ENCODE measurements at places on chromosomes 4 and X. TPM values are rescaled to one million over a fixed set of nuclear protein-coding genes. Genes with fewer than 3 reads are reported as not detected.

Gene ATP8A1
- total RNA-seq: 2.6 TPM

Gene DMP1
- total RNA-seq: not detected

Gene CENPI
- 0.94 TPM for total RNA-seq

Gene RENBP
- total RNA-seq: 5.5 TPM

Gene PHEX
- total RNA-seq: 1.2 TPM

Gene SYTL5
- 0.35 TPM for total RNA-seq

Gene CDKL2
- total RNA-seq: 1.8 TPM

Gene FREM3
- not detected for total RNA-seq

Gene SYNPO2
- total RNA-seq: 2.7 TPM

Gene HPRT1
- total RNA-seq: 11.3 TPM

Gene MAGEA11
- not detected for total RNA-seq

Gene CENPE
- total RNA-seq: 3.9 TPM
